ENCODE measurements at places on chromosomes 3 and 15. TPM values are rescaled to one million over a fixed set of nuclear protein-coding genes. Genes with fewer than 3 reads are reported as not detected.

GRCh38 chr3:64340641-64341101 lies 115.4 kb upstream of the PRICKLE2 start:
- peak; percentile 90 for DNase-seq

DNA sequence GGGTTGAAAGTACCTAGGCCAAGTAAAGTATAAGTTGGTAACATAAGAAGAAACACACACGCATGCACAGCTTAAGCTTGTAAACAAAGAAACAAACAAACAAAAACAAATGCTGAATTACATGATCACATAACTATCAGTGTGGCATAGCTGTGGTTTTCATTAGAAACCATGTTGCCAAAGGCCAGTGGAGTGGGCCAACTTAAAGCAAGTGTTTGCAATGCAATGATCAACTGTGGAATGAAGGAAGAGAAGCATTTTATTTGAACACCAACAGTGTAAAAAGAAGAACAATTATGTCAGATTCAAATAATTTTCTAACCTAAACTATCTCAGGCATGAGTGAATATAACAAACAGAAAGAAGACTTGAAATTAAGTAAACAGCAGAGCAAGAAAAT lies 199.4 kb upstream of the STRIT1 start:
- no peak for DNase-seq

DNA sequence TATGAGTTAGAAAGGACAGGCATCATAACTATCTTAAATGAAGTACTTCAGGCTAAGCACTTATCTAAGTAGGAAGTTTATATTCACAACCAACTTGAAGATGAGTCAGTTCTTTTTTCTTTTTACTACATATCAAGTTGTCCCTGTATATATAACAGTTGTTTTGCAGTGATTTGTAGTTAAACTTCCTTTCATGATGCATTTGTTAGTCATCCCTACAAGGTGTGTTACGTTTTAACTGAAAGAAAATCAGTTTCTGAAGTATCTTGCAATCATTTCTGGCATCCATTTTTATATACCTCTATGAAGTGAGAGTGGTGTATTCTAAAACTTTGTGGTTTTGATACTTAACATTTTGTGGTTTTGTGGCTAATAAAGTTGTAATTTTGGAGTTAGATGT lies 46.1 kb downstream of the ZFAND6 start:
- DNase-seq, result peak; percentile 82

- peak; percentile 54 for DNase-seq
Observed at GRCh38 chr3:72738752-72739530, 109.3 kb downstream of the SHQ1 start.

- DNase-seq, result no peak
Observed at GRCh38 chr3:128505771-128506170, 12.8 kb upstream of the GATA2 start.

- no peak for DNase-seq
Observed at GRCh38 chr15:40918146-40918798, 10.9 kb upstream of the DLL4 start.

- DNase-seq, result no peak
Observed at GRCh38 chr3:125654526-125654925, 59.2 kb upstream of the OSBPL11 start.

GRCh38 chr15:46778876-46779275 lies 938.4 kb upstream of the SEMA6D start:
- DNase-seq, result no peak

- no peak for DNase-seq
Observed at GRCh38 chr15:84871428-84871985, 13.0 kb upstream of the SLC28A1 start.

- no peak for DNase-seq
Observed at GRCh38 chr3:19485267-19485666, 337.0 kb downstream of the KCNH8 start.

DNA sequence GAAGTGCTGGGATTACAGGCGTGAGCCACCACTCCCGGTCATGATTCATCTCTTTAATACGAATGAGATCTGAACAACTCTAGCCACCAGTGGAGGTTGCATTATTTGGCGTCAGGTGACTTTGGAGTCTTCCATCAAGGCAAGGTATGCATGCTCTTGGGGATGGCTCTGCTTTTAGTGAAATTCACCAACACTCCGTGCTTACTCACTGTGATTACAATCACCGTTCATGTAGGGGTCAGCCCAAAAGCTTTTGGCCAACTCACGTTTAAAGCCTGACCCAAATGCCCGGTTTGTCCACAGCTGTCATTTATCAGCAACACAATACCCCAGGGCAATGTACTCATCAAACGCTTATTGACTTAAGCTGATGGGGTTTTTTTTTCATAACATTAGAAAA lies 155.4 kb downstream of the PDZRN3 start:
- no peak for DNase-seq

DNA sequence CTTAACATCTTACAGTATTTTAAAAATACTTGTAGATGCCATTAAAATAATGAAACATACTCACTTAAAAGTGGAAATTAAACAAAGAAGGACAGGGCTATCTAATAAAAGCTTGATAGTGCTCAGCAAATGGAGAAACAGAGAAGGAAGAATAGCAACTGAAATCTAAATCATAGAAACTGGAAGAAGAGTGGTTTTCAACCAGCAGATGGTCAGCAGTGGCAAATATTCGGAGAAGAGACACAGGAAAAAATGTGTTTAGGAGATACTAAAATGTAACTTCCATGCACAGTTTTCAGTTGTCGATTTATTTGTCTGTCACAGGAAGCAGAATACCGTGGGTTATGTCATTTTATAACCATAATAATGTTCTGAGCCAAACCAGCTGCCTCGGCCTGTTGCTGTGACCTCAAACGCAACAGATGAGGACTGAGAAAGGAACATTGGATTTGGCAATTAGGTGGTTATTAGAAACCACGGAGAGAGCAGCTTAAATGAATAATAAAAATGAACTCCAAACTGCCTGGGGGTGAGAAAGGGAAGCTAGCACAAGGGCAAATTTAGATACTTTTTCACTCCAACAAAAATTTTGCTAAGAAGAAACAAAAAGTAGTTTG lies 246.6 kb upstream of the KCNMB2 start:
- DNase-seq, result peak; percentile 97

DNA sequence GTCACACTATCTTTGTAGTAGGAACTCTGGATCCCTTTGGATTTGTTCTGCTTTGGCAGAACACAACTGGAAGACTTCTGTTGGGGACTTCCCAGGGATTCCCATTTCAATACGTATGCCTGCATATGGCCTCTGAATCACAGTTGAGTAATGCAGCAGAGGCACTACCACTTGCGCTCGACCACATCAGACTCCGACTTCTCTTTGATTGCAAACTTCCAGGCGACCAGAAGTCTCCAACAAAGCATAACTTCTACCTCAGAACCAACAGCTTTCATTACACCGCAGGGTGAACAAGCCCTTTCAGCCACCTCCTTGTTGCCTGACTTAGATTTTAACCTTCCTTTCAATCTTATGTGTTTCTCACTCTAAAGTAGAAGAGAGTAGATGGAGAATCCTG lies 924.4 kb downstream of the IGSF11 start:
- no peak for DNase-seq

DNA sequence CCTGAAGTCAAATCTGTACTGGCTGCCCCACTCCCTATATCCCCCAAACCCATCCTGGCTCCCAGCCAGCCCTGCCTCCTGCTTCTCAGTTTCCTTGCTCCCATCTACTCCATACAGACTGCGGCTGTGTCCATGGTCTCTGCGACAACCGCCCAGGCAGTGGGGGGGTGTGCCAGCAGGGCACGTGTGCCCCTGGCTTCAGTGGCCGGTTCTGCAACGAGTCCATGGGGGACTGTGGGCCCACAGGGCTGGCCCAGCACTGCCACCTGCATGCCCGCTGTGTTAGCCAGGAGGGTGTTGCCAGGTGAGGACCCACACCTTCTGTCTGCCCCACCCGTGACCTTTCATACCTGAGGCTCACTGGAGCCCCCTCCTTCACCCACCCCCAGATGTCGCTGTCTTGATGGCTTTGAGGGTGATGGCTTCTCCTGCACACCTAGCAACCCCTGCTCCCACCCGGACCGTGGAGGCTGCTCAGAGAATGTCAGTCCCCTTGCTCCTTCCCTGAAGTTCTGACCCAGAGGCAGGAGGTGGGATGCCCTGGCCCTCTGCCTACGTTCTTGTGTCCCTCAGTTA lies 14.7 kb downstream of the STAB1 start:
- DNase-seq, result no peak

- DNase-seq, result no peak
Observed at GRCh38 chr3:171184372-171184771, 157.9 kb upstream of the SLC2A2 start.

- no peak for DNase-seq
Observed at GRCh38 chr3:160370987-160371857, 27.8 kb downstream of the IFT80 start.

DNA sequence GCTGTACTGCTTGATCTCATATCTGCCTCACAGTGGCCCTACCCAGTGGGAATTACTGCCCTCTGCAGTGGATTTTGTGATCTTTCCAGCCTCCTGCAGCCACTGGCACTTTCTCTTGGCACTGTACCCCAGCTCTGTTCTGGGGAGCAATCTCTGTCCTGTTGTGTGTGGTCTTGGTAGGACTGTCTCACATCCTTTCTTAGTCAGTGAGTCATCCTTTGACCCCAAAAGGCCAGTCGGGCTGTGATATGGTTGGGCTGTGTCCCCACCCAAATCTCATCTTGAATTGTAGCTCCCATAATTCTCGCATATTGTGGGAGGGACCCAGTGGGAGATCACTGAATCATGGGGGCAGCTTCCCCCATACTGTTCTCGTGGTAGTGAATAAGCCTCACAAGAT lies 133.3 kb upstream of the TPM1 start:
- no peak for DNase-seq

- no peak for DNase-seq
Observed at GRCh38 chr3:173737167-173737808, 339.7 kb downstream of the NLGN1 start.

- DNase-seq, result peak; percentile 52
Observed at GRCh38 chr3:12644331-12644937, 19.5 kb downstream of the RAF1 start.

DNA sequence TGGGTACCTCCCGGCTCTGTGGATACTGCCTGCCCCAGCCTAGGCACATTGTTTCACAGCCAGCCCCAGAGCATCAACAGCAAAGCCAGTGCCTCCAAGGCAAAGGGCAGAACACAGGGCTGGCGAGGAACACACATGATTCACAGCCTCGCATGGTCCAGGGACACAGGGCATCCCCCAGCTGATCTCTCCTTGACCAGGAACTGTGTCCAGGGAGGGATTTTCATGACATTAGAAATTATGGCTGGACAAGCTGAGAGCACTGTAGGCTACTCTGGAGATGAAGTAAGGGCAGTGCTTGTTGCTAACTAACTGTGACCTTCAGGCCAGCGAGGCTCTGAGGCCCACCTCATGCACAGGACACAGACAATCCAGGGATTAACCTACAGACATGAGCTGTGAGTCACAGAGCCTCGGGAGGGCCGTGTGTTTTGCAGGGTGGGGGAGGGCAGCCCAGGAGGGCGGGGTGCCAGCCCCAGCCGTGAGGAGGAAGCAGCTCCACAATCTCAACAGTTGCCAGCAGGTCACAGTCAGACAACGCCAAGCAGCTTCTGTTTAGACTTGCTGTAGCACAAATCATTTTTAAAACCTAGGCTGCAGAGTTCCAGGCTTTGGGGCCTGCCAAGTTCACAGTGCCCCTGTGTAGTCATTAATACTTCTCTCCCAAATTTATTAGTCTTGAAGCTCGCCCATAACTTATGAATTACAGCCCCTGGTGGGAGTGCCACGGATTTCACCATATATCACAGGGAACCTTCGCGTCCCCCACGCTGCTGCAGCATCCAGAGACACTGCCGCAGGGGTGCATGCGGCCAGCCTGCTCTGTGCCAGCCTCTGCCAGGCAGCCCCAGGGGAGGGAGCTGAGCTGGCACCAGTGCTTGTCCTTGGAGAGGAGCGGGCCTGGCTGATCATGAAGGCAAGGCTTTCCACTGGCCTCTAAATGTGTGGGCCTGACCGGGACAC lies 114.7 kb downstream of the ETFA start:
- peak; percentile 98 for DNase-seq

- DNase-seq, result peak; percentile 27
Observed at GRCh38 chr3:161475905-161476304, 20.7 kb upstream of the OTOL1 start.

- DNase-seq, result peak; percentile 42
Observed at GRCh38 chr3:187626581-187626980, 43.6 kb downstream of the SST start.

- DNase-seq, result no peak
Observed at GRCh38 chr3:104554425-104554824, 812.3 kb upstream of the ALCAM start.

GRCh38 chr3:160226026-160226907 lies 1.0 kb downstream of the C3orf80 start:
- DNase-seq, result peak; percentile 9

DNA sequence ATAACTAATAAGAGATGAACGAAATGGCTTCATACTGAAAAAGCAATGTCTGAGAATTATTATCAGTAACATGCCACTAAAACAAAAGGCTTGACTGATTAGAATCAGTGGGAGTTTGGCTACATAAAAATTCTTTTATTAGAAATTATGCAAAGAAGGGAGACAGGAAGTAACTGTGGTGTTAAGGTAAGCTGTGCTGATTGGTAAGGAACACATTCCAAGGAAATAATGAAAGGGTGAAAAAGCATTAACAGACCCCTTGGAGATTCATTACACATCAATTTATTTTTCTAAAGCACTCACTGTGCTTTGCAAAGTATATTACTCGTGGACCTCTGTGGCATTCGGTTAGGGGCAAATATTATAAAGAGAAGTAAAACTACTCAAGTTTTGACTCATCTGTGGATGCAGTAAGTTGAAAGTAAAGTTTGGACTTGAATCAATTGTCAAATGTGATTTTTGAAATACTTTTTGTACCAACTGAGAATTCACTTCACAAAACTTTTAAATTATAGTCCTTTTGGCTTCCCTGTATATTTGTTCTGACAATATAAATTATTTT lies 176.1 kb upstream of the ZPLD1 start:
- DNase-seq, result no peak

The SH2D7 gene
- total RNA-seq, result not detected

The IGF2BP2 gene
- total RNA-seq, result 67.8 TPM

The SLC24A5 gene
- not detected for total RNA-seq

The SPTBN5 gene
- total RNA-seq, result 0.32 TPM

The POPDC2 gene
- 1.3 TPM for total RNA-seq

The BCHE gene
- total RNA-seq, result 1.6 TPM

The NOX5 gene
- total RNA-seq, result 0.64 TPM

The TOMM70 gene
- total RNA-seq, result 65.2 TPM

The BCL2A1 gene
- total RNA-seq, result not detected

The TXNRD3 gene
- 11.3 TPM for total RNA-seq

The TTC21A gene
- total RNA-seq, result 3.9 TPM

The KBTBD13 gene
- not detected for total RNA-seq

The CLSTN2 gene
- 7.3 TPM for total RNA-seq

The ZNF860 gene
- 0.86 TPM for total RNA-seq

The GOLIM4 gene
- 49.2 TPM for total RNA-seq

The CD80 gene
- total RNA-seq, result not detected

The TGM5 gene
- total RNA-seq, result not detected

Data from fibroblast of villous mesenchyme (primary cell).